ENCODE measurements at places on chromosomes 7 and 10.
A peak's percentile ranks its signal among the peaks of the same experiment; 100 is the strongest.

DNA sequence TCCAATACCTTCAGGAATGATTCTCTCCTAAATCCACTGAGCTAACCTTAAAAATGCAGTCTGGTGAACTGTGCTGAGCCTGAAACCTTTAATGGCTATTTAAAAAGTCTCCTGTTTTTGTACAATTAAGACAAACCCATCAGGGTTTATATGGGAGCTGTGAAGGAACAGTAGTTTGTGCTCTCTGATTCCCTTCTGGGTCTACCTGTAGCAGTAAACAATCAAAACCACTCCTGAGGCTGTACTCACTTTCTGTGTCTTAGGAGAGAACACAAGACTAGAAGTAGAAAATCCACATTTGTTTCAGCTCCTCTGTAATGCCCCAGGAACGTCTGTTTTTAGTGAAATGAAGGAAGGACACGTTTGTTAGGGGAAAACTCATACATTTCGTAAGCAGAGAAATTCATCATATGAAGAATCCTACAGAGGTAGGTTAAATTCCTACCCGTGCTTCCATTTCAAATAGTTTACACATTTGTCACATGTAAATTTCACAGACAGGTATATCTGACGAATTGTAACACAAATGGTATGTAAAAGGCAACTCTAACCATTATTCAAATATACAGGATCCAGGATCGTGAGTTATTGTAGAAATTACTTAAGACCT is 2.6 kb downstream of the CUX1 start:
- no peak for DNase-seq

- DNase-seq = no peak
These were observed 128.3 kb upstream of the MKI67 start for GRCh38 chr10:128254476-128254875.

GRCh38 chr7:1543826-1544177 is 12.2 kb downstream of the TMEM184A start:
- DNase-seq = no peak

DNA sequence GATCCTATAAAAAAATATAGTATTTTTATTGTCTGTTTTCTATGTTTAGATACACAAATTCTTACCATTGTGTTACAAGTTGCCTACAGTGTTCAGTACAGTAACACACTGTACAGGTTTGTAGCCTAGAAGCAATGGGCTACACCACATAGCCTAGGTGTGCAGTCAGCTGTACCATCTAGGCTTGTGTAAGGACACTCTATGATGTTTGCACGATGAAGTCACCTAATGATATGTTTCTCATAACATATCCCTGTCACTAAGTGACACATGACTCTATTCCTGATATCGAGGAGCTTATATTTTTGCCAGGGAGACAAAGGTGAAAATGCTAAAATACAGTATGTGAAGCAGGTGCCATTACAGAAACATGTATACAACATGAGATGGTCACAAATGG is 18.6 kb downstream of the ZNF25 start:
- no peak for DNase-seq

DNA sequence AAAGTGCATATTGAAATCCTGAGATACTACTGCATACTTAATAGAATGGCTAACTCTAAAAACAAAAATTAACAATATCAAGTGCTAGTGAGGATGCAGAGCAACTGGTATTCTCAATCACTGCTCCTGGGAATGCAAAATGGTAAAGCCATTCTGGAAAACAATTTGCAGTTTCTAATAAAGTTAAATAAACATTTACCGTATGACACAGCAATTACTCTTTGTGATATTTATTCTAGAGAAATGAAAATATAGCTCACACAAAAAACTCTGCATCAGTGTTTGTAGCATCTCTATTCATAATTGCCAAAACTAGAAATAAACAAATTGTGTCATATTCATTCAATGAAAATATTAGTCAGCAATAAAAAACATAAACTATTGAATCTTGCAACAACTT is 255.0 kb upstream of the DKK1 start:
- no peak for DNase-seq

DNA sequence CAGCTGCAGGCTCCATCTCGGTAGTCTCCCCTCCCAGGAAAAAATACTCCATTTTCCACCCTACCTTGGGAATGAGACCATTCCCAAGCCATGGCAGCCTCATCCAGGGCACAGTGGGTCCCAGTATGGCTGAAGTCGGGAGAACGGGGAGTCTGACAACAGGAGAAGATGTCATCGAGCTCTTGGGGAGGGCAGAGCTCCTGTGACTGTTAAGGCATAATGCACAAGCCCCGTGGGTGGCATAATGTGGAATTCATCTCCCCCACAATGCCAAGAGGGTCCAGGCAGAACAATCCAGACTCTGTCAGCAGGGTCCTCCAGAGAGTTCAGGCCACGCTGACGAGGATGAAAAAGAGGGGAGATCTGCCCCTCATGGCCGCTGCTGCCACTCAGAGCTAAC is 279.4 kb downstream of the PLXNA4 start:
- no peak for DNase-seq

GRCh38 chr10:90407131-90407530 is 450.7 kb downstream of the HTR7 start:
- no peak for DNase-seq

- no peak for DNase-seq
These were observed 31.1 kb upstream of the COMMD3 start for GRCh38 chr10:22285130-22285529.

- no peak for DNase-seq
These were observed 550.3 kb downstream of the GRM8 start for GRCh38 chr7:126702242-126703016.

- DNase-seq = no peak
These were observed 34.2 kb downstream of the SEMA3C start for GRCh38 chr7:80884511-80885195.

GRCh38 chr10:69242040-69242851 is 22.1 kb downstream of the HKDC1 start:
- DNase-seq = no peak

- DNase-seq = no peak
These were observed 65.4 kb downstream of the GRID1 start for GRCh38 chr10:86300931-86301830.

GRCh38 chr7:134785842-134786241 is 6.4 kb downstream of the CALD1 start:
- no peak for DNase-seq

DNA sequence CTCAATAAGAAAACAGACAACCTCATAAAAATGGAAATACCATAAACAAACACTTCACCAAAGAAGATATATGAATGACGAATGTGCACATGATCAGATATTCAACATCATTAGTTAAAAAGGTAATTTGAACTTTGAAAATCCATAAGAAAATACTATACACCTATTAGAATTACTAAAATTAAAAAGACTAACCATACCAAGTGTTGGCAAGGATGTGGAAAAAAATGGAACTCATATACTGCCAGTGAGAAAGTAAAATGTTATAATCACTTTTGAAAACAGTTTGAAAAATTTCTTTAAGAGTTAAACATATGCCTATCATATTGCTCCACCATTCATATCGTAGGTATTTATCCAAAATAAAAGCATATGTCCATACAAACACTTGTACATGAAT is 37.1 kb downstream of the EBLN1 start:
- no peak for DNase-seq

DNA sequence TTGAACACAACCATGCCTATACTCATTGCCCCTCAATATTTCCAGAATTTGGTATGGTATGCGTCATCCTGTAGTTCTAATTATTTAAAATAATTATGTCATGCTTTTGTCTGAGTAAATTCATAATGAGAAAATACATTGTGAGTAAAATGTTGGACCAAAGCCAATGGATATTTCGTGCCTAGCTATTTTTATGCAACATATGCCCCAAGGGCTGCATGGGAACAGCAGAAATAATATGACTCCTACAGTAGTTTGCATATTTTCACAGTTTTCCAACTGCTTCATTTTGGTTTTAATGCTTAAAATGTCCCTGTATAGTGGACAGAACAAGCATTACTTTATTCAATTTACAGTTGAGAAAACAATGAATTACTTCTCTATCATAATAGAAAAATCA is 1115.6 kb upstream of the GHITM start:
- no peak for DNase-seq

DNA sequence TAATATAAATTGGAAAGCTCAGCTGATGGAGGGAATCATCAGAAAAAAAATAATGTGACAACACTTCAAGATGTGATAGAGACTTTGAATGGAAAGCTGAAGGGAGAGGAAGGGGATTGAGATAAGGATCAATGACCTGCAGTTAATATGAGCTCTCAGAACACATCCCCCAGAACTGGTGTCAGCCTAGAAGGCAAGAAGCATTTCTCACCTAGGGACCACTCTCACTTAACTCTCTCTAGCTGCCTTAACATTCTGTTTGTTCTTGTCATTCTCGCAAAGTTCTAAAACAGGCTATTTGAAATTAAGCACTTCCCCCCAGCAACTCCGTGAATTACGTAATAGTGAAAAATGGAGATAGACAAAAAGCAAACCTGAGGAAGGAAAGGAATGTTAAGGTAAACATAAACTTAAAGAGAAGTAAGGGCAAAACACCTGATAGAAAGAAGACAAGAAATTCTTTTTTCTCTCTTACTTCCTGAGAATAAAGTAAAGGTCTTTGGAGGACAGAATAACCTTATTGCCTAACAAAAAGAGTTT is 1.2 kb upstream of the MPP7 start:
- no peak for DNase-seq

DNA sequence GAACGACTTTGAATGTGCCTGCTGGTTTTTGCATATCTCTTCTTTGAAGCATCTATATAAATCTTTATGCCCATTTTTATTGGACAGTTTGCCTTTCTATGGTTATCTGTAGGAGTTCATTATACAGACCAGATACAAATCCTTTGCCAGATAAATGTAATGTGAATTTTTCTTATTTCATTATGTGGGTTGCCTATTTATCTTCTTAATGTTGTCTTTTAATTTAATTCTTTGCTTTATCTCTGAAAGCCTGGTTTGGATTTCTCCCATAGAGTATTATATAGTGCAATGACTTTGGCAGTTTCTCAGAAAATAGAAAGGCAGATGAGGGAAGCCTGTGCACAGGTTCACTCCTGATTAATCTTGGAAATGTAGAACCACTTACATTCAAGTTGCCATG is 1025.1 kb downstream of the GRM8 start:
- no peak for DNase-seq

GRCh38 chr7:103387242-103387641 is 39.8 kb downstream of the PSMC2 start:
- DNase-seq = no peak

DNA sequence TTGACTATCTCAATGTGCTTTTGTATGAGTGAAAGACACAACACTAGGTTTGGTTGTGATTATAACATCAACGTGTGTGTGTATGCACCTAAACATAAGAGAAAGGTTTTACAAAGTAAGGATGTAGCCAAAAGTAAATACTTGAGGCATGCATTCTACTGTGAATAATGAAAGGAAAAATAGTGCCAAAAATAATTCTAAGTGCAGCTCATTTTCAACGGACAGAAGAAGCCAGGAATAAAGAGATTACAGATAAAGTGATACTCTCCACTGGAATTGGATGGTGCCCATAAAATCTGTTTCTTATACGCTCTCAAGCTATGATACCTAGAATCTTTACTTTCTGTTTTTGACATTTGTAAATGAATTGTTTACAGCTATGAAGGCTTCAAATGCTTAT is 135.0 kb upstream of the TMEM72 start:
- no peak for DNase-seq

DNA sequence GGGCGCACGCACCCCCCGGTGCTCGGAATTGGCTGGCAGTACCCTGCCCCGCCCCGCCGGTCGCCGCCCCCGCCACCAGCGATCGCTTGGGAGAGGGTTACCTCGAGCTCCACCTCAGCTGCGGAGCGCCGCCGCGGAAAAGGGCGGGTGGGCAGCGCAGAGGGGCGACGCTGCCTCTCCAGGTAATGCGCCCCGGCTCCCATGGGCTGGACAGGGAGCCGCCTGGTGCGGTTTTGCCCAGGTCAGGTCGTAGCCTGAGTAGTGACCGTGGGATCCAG is 1.3 kb downstream of the PFKFB3 start:
- peak; percentile 76 for DNase-seq

- DNase-seq = no peak
These were observed 322.3 kb downstream of the ZNF716 start for GRCh38 chr7:57772126-57772924.

DNA sequence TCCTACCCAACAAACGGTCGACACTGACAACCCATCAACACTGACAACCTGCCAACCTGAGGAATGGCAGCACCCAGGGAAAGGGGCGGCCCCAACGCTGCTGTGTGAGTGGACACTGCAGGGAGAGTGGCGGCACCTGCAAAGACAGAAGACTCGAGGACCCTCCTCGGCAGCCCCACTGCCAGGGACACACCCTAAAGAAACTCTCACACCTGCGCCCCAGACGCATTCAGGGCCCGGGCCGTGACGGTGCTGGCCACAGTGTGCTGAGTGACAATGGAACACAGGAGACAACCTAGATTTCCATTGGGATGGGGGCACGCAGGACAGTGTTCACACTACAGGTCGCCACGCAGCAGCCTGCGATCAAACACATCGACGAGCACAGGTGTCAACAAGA is 3.6 kb downstream of the CAMK2B start:
- no peak for DNase-seq

- no peak for DNase-seq
These were observed 726.7 kb upstream of the GALNT17 start for GRCh38 chr7:70405241-70405640.

- DNase-seq = no peak
These were observed 97.3 kb upstream of the CTBP2 start for GRCh38 chr10:125257521-125258108.

GRCh38 chr10:50152792-50153272 is 85.1 kb downstream of the WASHC2A start:
- no peak for DNase-seq

GRCh38 chr7:84735677-84736076 is 451.2 kb downstream of the SEMA3D start:
- no peak for DNase-seq

GRCh38 chr7:46352004-46352954 is 431.2 kb upstream of the IGFBP3 start:
- no peak for DNase-seq

GRCh38 chr10:106450966-106451365 is 713.5 kb downstream of the SORCS1 start:
- DNase-seq = no peak

GRCh38 chr10:130190737-130191115 is 54.5 kb downstream of the GLRX3 start:
- DNase-seq = no peak

DNA sequence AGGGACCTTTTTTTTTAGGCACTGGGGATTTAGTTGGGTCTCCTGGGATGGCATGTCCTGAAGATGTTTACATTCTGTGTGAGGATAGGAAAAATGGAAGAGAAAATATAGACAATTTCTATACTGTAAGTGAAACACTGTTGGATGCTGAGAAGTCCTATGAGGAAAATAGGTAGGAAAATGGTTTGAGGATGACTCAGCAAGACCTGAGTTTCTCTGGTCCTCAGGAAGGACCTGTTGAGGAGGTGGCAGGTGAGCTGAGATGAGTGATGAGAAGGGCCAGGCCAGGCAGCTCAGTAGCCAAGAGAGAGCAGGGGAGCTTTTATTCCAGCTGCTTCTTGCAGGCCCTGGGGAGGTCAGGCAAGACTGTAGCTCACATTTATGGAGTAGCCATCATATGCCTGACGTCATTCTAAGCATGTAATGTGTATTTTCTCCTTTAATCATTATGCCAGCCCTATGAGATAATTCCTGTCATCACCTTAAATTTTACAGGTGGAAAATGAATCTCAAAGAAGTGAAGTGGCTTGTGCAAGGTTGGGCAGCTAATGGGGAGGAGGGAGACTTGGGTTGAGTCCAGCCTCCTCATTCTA is 19.1 kb upstream of the LRRC18 start:
- DNase-seq = no peak

- peak; percentile 13 for DNase-seq
These were observed 30.7 kb downstream of the HTRA1 start for GRCh38 chr10:122492006-122492405.

GRCh38 chr10:16490511-16490910 is 31.2 kb downstream of the C1QL3 start:
- no peak for DNase-seq

All from activated CD4-positive, alpha-beta T cell treated with anti-CD3 and anti-CD28 coated beads, Interleukin-2, amount 50 U/mL, for 48 hours (primary cell).